Fibroblast of upper back skin (primary cell): ENCODE measurements at places on chromosomes 6 and 20.
A peak's percentile ranks its signal among the peaks of the same experiment; 100 is the strongest.

- DNase-seq, result no peak
These were observed 84.6 kb upstream of the EZR start for GRCh38 chr6:158903801-158904200.

DNA sequence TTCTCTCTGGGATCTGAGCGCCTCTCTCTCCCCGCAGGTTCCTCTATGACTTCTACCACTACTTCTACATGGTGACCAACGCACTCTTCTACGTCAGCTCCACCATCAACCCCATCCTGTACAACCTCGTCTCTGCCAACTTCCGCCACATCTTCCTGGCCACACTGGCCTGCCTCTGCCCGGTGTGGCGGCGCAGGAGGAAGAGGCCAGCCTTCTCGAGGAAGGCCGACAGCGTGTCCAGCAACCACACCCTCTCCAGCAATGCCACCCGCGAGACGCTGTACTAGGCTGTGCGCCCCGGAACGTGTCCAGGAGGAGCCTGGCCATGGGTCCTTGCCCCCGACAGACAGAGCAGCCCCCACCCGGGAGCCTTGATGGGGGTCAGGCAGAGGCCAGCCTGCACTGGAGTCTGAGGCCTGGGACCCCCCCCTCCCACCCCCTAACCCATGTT, 36.3 kb upstream of the MRGBP start:
- no peak for DNase-seq

DNA sequence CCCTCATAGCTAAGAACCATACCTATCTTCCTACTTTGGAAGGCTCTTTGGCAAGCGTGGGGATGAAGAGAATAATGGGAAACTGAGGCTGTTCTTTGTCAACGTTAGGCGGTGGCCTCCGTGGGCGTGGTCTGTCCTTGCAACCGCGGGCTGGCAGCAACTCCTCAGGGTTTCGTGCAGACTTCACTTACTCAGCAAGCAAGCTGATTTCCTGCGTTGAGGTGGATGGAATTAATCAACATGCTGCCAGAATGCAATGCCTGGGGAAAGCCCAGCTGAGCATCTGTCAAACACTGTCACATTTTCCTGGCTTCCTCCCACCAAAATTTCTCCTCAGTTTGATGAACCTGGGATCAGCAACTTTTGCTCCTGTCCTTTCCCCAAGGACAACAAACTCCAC, 9.2 kb upstream of the IL17F start:
- peak; percentile 43 for DNase-seq

DNA sequence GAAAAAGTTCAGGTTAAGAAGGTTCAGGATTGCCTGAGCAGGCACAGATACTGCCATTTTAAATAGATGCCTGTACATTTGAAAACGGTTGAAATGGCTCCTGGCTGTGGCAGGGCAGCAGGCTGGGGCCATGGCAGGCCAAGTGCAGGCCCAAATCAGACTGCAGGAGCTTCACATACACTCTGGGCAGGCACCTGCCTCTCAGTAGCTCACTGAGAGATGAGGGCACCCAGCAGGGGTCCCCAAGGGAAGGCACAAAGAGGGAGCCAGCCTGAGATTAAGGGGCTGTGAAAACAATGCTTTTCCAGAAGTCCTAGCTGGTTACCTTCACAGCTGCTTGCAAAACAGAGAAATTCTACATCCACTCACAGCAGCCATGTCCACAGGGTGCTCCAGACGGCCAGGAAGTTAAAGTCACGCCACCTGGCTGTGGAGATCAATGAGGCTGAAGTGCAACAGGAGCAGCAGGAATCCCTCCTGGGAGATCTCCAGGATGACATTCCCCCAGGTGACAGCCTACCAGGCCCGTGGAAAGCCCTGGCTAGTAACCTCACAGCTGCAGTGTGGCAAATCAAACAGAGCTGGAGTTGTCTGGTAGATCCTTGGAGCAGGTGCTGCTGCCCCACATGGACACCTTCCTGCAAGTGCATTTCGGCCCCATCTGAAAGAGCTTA, 6.2 kb upstream of the RAET1E start:
- no peak for DNase-seq

DNA sequence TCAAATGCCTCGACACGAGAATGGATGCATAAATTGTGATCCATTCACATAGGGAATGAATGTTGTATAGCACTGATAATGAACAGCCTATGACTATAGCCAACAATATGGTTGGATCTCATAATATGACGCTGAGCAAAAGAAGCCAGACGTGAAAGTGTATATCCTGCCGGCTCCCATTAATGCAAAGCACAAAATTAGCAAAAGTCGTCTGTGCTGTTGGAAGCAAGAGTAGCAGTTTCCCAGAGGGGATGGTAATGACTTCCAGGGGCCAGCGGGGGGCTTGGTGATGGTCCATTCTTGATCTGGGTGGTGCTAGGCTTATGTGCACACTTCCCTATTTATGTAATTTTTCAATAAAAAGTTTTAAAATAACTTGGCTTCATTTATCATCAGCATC, 1.0 kb upstream of the TAGAP start:
- no peak for DNase-seq

DNA sequence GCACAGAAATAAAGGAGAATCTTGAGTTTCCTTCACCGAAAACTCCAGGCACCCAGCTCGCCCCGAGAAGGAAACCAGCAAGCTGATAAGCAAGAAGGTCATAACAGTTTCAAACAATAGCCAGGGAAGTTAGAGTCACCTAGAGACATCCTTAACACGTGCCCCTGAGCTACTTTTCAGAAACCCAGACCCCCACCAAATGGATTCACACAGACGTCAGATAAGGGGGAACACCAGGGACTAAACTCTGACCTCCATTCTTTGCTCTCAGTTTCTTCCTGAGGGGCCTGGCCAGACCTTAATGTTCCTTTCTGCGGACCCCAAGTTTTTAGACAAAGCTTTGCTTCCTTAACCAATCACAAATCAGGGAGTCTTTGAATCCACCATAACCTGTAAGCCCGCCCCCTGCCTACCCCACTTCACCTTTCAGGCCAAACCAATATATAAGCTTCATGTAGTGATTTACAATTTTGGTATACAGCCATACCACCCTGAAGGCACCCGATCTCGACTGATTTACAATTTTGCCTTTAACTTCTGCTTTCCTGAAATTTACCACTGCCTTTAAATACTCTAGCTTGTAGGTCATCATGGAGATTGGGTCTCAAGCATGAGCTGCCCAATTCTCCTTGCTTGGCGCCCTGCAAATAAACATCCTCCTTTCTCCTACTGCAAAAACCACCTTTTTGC, 11.7 kb downstream of the SOD2 start:
- DNase-seq, result no peak

DNA sequence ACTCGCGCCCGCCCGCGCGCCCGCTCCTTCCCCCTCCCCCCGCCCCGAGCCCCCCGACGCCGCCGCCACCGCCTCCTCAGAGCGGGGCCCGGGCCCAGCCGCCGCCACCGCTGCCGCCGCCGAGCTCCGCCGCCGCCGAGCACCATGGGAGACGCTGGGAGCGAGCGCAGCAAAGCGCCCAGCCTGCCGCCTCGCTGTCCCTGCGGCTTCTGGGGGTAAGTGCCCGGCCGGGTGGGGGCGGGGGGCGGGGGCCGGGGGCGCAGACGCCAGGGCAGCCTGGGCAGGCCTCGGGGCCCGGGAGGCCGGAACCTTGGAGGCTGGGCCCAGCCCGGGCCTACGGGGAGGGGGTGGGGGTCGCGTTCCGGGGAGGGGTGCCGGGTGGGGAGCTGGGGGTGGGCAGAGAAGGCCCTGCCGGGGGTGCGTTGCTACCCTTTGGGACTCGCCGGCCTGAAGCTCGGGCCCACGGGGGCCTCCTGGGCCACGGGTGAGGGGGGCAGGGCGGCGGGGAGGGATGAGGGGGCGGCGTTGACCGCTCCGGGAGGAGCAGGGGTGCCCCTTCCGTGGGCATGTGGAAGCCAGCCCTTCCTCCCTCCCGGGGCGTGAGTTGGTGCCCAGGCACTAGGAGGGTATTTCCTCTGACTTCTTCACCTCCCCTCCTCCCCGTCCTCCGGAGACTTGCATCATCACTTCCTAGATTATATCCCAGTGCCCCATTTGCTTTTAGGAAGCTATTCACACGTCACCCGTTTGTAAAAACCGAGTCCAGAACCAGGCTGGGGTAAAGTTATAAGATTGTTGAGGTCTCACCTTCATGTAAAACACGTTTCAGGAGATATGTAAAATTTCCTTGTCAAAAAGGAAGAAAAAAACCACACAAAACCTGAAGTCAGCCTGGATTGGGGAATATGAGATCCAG, 533 bp downstream of the ZFAND3 start:
- peak; percentile 68 for DNase-seq

GRCh38 chr6:31126396-31127175, 6.3 kb upstream of the CDSN start:
- no peak for DNase-seq

- DNase-seq, result no peak
These were observed 21.1 kb downstream of the PHACTR2 start for GRCh38 chr6:143698759-143699429.

GRCh38 chr6:6676910-6677441, 88.5 kb downstream of the LY86 start:
- peak; percentile 79 for DNase-seq

DNA sequence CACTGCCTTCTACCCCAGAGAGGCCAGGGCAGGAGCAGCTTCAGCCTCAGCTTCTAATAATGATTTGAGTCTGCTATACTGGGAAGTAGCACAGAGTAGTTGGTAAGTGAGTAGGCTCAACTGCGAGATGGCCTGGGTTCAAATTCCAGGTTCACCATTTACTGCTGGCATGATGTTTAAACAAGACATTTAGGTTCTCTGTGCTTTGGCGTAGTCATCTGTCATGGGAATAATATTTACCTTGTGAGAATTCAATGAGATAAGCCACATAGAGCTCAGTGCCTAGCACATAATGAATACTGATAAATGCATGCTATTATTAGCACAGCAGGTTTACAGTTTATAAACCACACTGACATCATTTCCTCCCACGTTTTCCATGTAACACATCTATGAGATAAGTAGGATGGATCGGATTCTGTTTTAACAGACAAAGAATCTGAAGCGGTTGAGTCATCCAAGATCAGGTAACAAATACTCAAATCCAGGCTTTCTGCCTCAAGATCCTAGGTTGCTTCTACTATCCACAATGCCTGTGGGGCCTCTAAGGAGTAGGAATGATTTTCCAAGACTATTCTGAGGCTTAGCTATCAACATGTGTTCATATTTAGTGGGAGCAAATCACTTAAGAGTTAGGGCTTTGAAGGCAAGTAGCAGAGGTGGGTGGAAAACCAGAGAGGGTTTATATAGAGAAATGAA, 72.9 kb upstream of the DTNBP1 start:
- peak; percentile 73 for DNase-seq

DNA sequence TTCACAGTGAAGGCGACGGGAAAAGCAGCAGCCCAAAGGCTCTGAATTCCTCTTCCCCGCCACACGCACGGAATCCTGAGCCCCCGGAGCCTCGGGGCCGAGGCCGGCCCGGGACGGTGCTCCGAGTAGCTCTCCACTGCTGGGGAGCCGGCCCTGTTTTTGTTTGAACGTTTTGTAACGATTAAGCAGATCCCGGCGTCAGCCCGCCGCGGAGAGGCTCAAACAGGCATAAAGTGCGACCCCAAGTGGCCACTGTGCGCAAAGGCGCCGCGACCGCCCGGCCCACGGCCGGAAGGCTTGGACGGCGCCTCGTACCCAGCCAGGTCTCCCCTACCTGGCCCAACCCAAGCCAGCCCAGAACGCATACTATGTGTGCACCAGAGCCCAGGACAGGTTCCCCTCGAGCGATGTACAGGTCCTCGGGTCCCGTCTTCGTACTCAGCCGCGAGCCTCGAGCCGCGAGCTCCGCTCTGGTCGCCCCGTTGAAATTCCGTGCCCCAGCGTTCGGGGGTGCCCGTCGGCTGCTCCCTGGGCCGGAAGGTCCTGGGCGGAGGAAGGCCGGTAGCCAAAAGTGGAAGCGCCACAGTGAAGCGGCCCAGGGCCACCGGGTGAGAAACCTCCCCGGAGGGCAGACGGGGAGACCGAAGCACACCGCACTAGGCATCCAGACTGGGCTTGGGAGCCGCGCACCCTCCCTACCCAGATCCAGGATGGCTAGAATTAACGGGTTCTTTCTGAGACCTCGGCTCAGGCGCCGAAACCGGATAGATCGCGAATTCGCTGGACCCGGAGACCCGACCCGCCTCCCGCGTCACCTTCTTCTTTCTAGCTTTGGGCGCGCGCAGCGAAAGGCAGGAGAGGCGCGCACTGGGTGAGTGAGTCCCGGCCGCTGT, 1.2 kb upstream of the MAFB start:
- peak; percentile 89 for DNase-seq

GRCh38 chr6:16483315-16483875, 245.0 kb downstream of the GMPR start:
- DNase-seq, result no peak

DNA sequence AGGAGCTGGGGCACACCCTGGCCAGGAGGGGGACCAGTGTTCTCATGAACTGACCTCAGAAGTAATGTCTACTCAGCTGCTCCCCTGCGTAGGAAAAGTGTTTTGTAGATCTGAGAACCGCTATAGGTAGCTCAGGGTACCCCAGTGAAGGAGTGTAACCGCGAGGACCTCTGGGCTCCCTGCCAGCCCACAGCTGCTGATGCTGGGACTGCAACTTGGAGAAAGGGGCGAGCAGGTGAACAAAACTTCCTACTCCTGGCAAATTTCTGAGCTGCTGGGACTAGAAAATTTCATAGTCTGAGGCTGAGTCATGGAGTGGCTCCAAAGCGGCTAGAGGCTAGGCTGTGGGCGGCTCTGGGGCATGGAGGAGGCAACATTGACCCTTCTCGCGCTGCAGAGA, 51.9 kb downstream of the PYGB start:
- DNase-seq, result peak; percentile 26

DNA sequence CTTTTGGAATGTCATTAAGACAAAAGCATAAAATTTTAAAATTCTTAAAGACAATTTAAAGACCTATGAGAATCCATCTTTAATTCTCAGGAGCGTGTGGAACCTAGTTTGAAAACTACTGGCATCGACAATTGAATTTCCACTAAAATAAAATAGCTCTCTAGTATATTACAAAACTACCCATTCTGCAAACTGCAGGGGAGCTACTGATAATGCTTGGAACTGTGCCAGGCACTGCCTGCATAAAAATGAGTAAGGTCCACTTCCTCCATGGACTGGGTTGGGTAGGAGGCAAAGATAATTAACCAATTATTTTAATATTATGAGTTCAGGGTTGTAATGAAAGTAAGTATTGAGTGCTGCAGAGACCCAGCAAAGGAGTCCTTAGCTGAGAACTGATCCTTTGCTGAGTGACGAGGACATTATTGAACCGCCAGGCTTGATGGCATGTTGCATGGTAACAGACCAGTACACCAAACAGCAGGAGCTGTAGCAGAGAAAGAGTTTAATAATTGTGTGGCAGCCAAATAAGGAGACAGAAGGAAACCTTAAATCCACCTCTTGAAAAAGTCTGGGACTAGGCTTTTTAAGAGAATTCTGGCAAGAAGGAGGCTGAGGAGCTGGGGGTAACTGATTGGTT, 261.3 kb downstream of the ESR1 start:
- DNase-seq, result no peak

GRCh38 chr20:37316116-37316774, 26.8 kb downstream of the MANBAL start:
- no peak for DNase-seq

DNA sequence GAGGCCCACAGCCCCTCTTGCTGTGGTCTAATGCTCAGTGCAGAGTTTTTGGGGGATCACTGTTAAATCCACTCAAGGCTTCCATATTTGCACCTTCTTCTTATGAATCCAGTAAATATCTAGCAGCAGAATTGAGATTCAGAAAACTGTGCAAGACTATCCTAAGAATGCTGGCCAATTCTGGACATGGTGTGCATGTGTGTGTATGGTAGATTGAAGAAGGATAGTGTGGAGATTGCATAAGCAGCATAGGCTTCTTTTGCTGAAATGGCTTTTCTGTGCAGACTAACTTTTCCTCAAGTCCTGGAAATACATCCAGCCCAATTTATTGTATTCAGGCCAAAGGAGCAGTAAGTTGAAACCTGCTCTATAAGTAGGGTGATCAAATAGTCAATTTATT, 39.7 kb downstream of the FBXO9 start:
- no peak for DNase-seq
